ENCODE measurements at places on chromosomes 5 and 9.

- DNase-seq, result no peak
Measured at GRCh38 chr5:78009937-78010527, 233.9 kb upstream of the TBCA start.

GRCh38 chr9:27655441-27655840 lies 82.2 kb upstream of the C9orf72 start:
- no peak for DNase-seq

GRCh38 chr9:89850631-89851325 lies 246.0 kb downstream of the GADD45G start:
- no peak for DNase-seq

DNA sequence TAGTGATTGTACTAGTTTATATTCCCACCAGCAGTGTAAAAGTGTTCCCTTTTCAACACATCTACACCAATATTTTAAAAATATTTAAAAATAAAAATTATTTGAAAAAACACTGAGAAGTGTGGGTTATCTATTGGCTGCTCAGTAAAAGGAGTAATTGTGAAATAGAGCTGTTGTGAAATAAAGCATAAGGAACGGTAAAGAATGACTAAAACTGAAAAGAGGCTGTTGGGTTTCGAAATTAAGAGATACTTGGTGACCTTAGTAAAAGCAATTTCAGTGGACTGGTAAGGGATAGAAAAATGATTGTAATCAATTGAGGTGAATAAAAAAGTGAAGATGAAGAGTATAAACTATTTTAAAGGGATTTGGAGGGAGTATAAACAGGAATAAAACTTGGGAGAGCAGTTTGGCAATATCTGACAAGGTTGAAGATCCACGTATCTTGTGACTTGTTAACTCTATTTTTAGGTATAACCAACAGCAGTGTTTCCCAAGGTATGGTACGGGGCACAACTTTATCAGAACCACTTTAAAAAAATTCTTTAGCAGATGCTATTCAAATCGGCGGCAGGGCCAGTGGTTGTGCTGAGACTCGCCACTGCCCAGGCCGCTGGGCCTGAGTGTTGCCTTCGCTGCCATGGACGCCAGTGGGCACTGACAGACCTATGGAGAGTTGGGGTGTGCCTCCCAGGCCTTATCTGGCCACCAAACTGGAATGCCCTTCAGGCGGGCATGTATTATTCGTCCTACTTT lies 63.3 kb downstream of the TMEM38B start:
- DNase-seq, result no peak

DNA sequence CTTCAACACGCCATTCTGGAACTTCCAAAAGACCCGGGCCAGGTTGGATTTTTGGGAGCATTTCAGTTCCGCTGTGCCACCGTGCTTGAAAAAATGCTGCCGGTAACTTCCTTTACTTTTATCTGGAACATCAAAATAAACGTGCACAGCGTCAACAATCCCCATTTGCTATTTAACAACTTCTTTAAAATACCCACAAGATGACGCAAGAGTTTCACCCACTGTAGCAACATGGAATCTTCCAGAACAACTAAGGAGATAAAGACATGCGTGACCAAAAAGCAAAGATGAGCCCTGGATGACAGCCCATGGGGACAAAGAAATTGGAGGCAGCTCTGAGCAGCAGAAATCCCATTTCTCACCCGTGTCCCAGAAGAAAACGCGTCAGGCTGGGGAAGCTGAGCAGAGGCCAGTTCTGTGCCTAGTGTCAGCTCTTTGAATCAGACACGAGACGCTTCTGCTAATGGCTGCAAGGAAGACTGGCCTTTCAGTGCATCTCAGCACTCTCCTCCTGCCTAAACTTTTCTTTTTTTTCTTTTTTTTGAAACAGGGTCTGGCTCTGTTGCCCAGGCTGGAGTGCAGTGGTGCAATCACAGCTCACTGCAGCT lies 61.3 kb downstream of the SECISBP2 start:
- no peak for DNase-seq

All from activated T-helper 1 cell treated with Interleukin-2 at 50 U/mL for 16 hours (primary cell).